Stimulated activated CD4-positive, alpha-beta T cell treated with anti-CD3 and anti-CD28 coated beads, Interleukin-4, amount 100 ng/mL, for 4 hours (primary cell): ENCODE measurements at places on chromosomes 1 and 21.
A peak's percentile ranks its signal among the peaks of the same experiment; 100 is the strongest.

GRCh38 chr1:218565377-218565776, 220.2 kb downstream of the TGFB2 start:
- DNase-seq = no peak

- no peak for DNase-seq
Measured at GRCh38 chr1:100396651-100397050, 44.3 kb downstream of the CDC14A start.

DNA sequence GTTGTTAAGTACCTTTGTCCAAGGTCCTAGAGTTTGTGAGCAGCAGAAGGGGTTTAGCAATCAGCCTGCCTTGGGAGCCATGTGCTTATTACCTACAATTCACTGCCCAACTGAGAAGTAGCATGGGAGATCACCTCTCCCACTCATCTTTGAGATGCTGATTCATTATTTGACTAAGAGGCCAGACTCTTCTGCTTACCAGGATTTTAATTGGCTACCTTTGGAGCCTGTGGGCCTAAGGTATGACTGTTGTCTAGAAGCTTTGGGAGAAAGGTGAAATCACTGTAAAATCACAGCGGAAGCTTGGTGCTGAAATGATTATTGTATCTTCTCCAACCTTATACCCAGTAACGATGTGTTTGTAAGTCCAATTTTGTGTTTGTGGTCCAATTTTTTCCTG, 213.4 kb downstream of the ST6GALNAC3 start:
- no peak for DNase-seq

GRCh38 chr1:19872190-19872589, 10.0 kb upstream of the OTUD3 start:
- no peak for DNase-seq

- no peak for DNase-seq
Measured at GRCh38 chr1:62325681-62326080, 6.4 kb upstream of the KANK4 start.

DNA sequence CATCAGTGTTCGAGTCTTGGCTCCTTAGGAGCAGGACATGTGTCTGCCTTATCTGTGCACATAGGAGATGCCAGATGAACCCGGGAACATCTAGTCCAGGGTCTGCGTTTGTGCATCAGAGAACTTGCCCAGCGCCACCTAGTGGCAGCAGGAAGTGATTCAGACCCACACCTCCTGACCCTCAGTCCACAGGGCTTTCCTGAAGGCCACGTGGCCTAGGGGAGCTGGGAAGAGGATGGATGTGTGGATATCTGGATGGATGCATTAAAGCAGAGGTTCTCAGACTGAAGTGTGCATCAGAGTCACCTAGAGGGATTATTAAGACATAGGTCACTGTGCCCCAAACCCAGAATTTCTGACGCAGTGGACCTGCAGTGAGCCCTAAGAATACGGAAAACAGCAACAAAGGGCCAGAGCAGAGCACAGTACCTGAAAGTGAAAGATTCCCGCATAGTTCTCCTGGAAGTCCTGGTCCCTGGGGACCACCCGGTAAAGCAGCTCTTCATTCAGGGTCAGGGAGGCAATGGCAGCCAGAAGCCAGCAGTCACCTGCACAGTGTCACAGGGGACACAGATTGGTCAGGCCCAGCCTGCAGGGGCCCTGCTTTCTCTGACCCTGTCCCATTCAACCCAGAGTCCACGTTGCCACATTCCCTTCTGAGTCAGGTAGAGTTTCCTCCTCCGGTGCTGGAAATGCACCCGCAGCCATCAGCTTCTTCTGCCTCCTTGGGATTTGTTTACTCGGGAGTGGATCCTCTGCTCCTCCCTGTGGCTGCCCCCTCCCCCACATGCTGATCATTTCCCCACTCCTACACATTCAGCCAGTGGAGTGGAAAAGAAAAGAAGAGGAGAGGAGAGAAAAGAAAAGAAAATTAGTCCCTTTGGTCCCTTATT, 37.0 kb downstream of the CAPN8 start:
- DNase-seq = peak; percentile 9

DNA sequence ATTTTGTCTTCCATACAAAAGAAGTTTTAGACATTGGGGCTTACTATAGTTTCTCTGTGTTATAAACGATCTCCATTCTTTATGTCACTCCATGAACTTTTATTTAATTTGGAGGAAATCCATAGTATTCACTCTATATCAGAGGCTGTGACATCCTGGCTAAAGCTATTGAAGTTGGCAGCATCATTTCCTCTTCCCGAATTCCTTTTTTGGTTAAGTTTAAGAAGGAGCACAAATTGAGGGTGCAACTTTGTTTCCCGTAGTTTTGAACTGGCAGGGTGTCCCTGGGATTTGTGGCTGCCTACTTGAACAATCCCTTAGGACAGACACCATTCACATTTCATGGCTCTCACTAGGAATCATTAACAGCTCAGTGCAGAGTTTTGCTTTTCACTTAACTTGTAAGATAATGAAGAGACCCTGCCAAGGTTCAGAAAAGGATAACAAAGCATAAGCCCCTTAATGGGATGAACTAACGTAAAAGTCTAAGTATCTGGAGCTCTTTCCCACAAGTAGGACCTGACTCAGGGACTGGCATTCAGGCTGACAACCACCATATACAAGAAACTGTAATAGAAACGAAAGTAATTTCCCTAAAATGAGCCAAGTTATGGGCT, 13.9 kb downstream of the S1PR1 start:
- DNase-seq = no peak

DNA sequence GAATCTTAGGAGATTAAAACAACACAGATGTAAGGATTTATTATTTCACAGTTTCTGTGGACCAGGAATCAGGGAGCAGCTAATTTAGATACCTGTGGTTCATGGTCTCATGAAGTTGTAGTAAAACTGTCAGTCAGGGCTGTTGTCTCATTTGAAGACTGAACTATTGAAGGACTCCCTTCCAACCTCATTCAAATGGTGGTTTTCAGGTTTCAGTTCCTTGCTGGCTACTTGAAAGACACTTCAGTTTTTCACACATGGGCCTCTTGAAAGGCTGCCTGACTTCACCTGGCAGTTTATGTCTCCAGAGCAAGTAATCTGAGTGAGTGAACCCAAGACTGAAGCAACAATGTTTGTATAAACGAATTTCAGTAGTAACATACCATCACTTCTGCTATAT, 915.9 kb downstream of the PLA2G4A start:
- no peak for DNase-seq

GRCh38 chr1:25799935-25800702, at the start of gene SELENON:
SELENON (plus strand) TSS chr1:25800193; CDS start chr1:25800231, 38 bp downstream.
- DNase-seq = peak; percentile 47

DNA sequence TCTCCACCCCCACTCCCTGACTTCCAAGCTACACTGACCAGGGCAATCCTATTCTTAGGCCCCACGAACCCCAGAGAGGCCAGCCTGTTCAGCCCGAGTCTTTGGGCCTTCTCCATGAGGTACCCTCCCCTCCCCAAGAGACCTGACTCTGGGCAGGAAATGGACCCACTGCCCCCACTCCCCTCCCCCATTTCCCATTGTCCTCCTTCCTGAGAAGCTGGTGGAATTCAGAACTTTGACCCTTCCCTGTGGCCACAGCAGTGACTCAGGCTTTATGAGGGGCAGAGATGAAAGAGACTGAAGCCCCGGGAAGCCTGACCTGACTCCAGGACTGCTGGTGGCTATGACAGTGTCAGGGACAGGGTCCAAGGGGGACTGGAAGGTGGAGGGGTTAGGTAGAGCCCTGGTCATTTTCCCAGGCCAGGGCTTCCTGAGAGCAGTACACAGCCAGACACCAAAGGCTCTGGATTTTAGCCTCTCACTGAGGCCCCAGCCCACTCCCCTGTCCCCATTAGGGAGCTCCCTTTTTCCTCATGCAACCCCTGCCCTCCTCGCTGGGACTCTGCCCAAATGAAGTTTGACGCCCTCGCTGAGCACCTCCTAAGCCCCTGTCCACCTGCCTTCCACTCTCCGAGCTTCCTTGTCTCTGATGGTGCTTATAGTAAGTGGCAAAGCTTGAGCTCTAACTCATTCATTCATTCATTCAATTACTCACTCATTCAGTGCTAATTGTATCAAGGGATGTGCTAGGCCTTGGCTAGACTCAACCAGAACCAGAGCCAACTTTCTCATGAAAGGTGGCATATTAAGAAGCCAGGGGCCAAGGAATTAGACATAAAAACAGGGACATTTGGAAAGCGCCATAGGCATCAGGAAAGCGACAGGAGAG, 3.0 kb downstream of the CRYBG2 start:
- no peak for DNase-seq
